Psoas muscle (tissue), 8 donors: ENCODE measurements at places on chromosomes 3 and 15.

GRCh38 chr3:114706591-114707232 is 412.9 kb downstream of the TIGIT start:
- DNase-seq: no peak

DNA sequence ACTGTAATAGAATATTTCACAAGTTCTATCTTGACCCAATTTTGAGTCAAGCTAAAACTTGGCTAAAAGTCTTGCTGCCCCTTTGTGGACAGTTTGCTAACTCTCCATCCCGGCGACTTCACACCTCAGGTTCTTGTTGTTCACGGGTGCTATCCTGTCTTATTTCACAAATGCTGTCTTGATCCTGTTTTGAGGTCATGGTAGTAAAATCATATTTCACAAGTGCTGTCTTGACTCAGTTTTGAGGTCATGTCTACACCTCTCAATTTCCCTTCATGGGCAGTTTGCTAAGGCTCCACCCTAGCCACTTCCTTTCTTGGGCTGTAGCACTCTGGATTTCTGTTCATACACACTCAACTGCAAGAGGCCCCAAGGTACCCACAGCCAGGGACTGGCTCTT is 45.0 kb upstream of the GK5 start:
- no peak for DNase-seq

- no peak for DNase-seq
Observed at GRCh38 chr3:63051920-63052319, 176.7 kb upstream of the CADPS start.

- DNase-seq: no peak
Observed at GRCh38 chr3:62705721-62706120, 169.5 kb downstream of the CADPS start.
